ENCODE measurements at places on chromosomes 6 and 20.

GRCh38 chr6:125814481-125814880 is 23.7 kb downstream of the NCOA7 start:
- DNase-seq, result no peak

- no peak for DNase-seq
These were observed 1176.0 kb upstream of the GJE1 start for GRCh38 chr6:140956571-140957369.

DNA sequence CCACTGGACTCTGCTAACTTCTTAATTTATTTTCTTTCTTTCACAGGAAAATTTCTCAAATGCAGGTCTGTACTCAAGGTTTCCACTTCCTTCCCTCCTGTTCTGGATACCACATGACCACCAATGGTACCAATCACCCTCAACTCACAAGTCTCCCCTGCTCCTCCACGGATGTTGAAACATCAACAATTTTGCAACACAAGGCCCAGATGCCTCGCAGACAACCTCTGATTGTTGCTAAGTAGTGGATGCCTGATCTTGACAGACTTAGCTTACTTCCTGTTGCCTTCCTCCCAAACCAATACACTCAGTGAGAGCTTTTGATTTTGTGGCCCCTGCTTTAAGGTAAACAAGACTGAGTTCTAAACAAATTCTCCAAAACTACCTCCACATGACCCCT is 146.6 kb downstream of the FRK start:
- no peak for DNase-seq

- no peak for DNase-seq
These were observed 70.6 kb upstream of the DST start for GRCh38 chr6:56713254-56713672.

GRCh38 chr20:6975311-6975710 is 207.8 kb downstream of the BMP2 start:
- no peak for DNase-seq

- no peak for DNase-seq
These were observed 18.1 kb upstream of the PTPN1 start for GRCh38 chr20:50491926-50492634.

- DNase-seq, result no peak
These were observed 18.9 kb downstream of the PHACTR2 start for GRCh38 chr6:143696664-143697000.

GRCh38 chr6:89596056-89596455 is 42.5 kb downstream of the LYRM2 start:
- DNase-seq, result no peak

GRCh38 chr6:42370323-42370985 is 81.3 kb downstream of the TRERF1 start:
- DNase-seq, result no peak

DNA sequence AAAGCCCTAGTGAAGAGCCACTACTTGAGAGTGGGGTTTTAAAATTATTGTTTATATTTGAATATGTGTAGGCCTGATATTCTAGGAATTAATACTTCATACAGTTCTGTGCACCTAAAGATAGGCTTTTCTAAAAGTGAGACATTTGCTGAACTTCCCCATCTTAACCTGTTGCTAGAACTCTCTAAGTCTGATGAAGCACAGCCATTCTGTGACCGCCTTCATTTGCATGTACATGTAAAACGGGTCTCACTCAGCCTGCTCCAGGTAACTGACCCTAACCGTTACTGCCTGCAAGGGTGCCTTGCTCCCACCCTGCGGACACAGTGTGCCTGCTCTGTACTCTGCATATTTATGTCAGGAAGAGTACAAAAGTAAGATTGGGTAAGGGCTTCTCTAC is 44.3 kb upstream of the IRF4 start:
- no peak for DNase-seq

DNA sequence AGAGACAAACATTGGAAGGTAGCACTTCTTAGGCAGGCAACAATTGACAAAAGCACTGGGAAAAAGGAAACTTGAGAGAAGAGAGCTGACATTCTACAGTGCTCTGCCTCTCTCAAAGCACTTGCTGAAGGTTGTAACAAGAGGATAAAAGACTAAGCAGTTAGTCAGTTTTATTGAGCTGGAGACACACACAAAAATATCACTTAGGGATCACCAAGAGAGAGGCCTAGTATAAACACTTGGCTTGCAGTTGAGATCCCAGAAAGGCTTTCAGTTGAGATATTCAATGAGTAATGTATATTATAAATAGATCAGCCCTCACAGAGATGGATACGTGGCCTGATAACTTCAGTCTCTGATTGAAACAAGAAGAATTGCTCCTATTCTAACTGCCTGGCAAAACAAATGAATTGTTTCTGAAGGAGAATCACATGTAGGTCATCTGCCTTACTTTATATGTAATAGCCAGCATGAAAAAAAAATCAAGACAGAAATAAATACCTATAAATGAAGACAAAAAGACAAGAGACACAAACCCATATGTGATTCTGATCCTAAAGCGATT is 747.2 kb upstream of the MAN1A1 start:
- no peak for DNase-seq

DNA sequence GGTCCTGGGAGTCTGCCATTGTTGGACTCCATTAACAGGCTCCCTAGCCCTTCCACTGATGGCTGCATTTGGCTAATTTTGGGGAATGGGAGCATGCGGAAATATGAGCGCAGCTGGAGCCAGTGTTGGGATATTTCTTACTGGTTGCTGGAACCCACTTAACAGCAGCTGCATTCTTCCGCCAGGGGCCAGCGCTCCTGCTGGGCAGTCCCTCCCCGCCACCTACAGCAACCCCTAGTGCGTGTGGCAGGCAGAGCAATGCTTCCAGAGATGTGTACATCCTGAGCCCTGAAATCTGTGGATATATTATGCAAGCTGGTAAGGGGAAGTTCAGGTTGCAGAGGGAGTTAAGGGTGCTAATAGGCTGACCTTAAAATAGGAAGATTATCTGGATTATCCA is 16.4 kb downstream of the CST8 start:
- DNase-seq, result no peak

GRCh38 chr20:33192912-33193501 is 24.1 kb upstream of the BPIFA3 start:
- no peak for DNase-seq

DNA sequence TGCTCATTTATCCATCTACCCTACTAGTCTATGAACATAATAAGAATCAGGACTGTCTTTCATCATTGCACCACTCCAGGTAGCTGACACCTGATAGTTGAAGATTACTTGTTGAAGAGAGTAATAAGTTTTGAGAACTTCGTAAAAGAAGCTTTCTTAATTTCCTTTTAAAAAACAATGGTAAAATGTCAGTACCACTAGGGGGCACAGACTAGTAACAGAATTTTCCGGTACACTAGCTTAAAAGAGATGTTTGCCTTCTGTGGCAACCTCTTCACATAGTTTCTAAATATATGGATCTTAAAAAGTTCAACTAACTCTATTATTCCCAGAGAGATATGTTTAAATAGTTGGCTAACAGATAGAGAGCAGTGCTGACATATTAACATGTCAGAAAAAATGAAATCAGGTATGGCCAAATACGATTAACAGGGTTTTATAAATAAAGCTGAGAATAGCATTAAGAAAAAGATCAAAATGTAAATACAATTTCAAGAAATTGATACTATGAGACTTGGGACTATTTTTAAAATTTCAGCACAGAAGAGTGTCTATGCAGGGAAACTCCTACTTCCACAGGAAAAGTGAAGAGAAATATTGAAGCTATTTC is 5.4 kb upstream of the KCNQ5 start:
- no peak for DNase-seq

DNA sequence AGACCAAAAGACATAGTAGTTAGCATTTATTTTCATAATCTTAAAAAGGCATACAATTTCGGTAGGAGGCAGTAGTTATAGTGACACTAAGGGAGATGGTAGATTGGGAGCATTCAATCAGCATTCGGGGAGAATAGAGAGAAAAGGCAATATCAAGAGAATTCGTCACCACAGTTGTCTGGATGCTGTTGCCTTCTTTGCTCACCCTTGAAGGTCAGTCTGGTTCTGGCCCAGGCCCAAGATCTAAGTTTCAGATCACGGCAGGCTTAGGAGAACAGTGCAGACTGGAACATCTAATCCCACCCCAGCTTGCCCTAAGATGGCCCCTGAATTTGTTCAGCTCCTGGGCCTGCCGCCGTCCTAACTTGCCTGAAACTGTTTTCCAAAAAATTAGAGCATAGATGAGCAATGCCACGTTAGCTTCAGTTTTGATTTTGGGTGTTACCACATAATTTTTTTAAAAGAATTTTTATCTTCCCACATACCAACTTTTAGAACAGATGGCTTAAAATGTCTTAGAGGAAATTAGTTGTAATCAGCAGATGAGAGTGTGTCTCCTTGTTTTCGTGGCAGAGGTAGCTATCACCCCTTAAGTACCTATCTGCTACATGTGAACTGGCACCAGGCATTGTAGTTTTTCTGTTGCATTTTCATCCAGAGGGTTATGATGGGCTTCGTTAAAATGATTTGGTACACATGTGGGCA is 8.3 kb upstream of the CEP85L start:
- no peak for DNase-seq

GRCh38 chr6:43216200-43216599 is 13.1 kb downstream of the DNPH1 start:
- no peak for DNase-seq

GRCh38 chr6:113317891-113318574 is 539.1 kb upstream of the MARCKS start:
- DNase-seq, result no peak

- DNase-seq, result no peak
These were observed 90.6 kb downstream of the SCP2D1 start for GRCh38 chr20:18904192-18904591.

DNA sequence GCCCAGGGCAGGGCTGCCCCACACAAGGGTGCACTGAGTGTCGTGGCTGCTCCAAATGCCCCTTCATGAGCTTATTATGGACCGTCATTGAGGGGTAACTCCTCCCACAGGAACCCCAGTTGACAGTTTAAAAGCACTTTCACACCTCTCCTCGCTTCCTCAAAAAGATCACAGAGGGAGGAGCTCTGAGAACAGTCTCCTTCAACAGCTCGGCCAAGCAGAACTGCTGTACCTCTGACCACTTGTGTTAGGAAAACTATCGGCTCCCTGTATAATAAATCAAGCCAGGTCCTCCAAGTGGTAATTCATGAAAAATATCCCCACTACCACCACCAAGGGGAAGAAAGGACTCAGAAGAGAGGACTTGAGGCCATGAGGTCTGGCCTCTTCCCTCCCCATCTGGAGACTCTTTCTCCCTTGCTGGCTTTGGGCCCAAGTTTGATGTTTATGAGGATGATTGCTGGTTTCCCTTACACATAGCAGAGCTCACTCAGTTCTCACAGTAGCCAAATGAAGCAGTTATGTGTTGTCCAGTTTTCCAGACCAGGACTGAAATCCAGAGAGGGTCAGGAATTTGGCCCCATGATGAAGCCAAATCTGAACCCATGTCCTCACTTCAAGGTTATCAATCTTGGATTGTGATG is 8.7 kb downstream of the SNX21 start:
- no peak for DNase-seq

DNA sequence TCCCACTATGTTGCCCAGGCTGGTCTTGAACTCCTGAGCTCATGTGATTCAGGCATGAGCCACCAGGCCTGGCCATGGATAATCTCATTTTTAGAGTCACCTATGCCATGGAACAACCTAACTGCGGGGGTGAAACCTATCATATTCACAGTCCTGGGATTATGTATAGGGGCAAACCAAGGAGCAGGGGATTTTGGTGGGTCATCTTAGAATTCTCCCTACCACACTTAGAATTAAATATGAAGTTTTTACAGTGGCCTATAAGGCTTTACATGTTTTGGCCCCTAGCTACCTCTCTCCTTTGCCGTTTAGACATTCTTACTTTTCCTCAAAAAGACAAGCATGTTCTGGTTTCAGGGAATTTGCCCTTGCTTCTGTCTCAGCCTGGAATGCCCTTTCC is 20.6 kb upstream of the VEGFA start:
- no peak for DNase-seq

DNA sequence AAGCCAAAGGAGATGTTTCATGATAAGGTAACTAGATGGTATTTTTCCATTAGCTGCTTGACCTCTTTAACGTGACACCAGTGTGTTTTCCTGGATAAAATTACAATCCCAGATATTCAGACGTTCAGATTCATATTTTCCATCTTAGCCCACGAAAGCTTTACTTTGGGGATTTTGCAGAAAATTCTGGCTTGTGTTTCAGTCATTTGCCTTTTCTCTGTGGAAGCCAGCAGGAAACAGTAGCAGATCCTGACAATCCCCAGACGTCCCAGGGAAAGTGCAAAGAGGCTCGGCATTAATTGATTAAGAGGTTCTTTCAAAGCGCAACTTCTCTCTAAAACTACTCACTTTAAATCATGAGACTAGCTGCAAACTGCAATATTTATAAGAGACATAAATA is 243.6 kb downstream of the UST start:
- DNase-seq, result no peak

GRCh38 chr6:109383438-109383940 is 1.2 kb upstream of the CD164 start:
- DNase-seq, result no peak

- DNase-seq, result peak; percentile 51
These were observed 26.5 kb downstream of the MTHFD1L start for GRCh38 chr6:150891888-150892485.

DNA sequence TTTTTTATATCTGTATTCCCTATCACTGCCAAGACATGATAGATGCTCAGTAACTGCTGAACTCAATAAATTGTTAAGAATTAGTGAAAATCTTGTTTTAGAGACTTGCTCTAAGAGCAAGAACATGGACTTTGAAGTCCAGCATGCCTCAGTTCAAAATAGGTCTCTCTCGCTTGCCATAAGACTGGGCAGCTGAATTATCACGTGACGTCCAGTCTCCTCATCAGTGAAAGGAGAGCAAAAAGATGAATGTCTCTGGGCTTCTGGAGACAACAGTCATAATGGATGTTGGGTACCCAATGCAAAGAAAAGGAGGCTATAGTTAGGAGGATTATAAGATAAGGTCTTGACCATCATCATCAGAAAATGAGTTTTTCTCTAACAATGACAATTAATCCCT is 82.1 kb downstream of the IYD start:
- no peak for DNase-seq

- no peak for DNase-seq
These were observed 95.8 kb downstream of the RPP40 start for GRCh38 chr6:4908062-4908461.

- no peak for DNase-seq
These were observed 2.4 kb upstream of the LY86 start for GRCh38 chr6:6586167-6586566.

- no peak for DNase-seq
These were observed 434.8 kb downstream of the ADGRB3 start for GRCh38 chr6:69069881-69070280.

- DNase-seq, result no peak
These were observed 7.6 kb downstream of the DHX16 start for GRCh38 chr6:30664994-30665767.

All from omental fat pad (tissue), 4 donors.